ENCODE measurements at places on chromosomes 16 and 17. TPM values are rescaled to one million over a fixed set of nuclear protein-coding genes. Genes with fewer than 3 reads are reported as not detected.

UTS2R gene
- total RNA-seq = not detected

WWP2 gene
- total RNA-seq = 15.9 TPM

MT1F gene
- total RNA-seq = 1.2 TPM

TBC1D3D gene
- total RNA-seq = 0.12 TPM

DHRS7C gene
- not detected for total RNA-seq

UMOD gene
- total RNA-seq = not detected

KRT15 gene
- total RNA-seq = 0.35 TPM

CLDN7 gene
- total RNA-seq = 0.70 TPM

MSL1 gene
- total RNA-seq = 26.5 TPM

Data from smooth muscle cell of the coronary artery (primary cell).